Fibroblast of skin of back (primary cell): ENCODE measurements at places on chromosomes 1 and 21.

DNA sequence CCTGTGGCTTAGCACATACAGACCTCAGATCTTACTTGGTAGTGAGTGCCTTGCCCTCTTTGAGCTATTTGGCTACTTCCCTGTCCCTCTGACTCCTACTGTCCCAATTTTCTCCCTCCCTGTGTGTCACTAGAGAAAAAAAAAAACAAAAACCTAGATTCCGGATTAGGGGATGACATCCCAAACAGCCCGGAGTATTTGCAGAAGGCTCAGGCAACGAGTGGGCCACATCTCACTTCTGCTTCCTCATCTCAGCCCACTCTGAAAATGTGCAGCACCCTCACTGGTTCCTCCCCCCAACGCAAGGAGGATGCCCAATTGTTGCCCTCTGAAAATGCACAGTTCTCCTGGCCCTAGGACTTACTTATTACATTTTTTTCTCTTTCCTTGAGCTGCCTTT lies 4.9 kb downstream of the NHLH1 start:
- no peak for DNase-seq

DNA sequence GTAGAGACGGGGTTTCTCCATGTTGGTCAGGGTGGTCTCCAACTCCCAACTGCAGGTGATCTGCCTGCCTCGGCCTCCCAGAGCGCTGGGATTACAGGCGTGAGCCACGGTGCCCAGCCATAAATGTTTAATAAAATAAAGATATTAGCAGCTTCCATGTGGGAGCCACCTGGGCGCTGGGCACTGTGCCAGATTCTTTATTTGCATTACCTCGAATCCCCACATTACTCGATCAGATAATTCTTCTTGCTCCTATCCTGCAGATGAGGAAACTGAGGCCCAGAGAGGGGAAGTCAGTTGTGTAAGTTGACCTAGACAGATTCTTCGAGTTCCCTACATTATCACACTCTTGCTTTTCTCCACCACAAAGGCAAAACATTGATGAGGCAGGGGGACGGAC lies 24.9 kb upstream of the TENT5B start:
- no peak for DNase-seq

DNA sequence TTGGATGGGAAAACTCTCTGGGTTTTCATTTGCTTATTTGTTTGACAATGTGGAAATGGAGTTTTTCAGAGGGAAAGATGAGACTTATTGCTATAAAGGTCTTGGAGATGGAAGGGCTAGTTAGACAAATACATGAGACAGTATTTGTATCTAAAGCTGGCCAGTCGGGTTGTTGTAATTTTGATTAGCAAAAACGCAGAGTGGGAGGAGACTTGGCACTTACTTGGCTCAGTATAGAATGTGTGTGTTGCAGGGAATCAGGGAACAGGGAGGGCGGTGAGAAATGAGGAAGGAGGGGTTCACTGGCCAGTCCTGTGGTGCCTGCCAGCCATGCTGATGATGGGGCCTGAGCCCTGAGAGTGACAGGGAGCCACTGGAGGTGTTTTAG lies 6.0 kb upstream of the FOXE3 start:
- DNase-seq: no peak

- DNase-seq: no peak
These were observed 13.6 kb upstream of the GPR137B start for GRCh38 chr1:236128646-236129178.

DNA sequence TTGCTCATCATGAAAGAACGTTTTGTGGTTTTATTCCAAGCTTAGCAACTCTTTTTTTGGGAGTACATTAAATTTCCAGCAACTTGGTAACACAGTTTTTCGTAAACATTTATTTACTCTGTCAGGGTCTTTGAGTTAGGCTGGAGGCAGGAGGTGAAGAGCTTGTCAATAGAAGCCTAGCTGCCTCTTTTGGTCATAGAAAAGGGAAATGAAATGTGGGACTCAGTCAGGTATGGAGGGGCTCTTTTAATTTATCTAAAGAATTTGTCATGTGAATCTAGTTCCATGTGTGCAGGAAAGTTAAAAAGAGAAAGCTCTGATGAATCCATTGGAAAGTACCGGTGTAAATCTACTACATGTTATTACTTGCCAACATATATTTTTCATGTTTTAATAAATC lies 45.9 kb upstream of the PRMT6 start:
- no peak for DNase-seq

- DNase-seq: no peak
These were observed 491.2 kb upstream of the ZRANB2 start for GRCh38 chr1:71572038-71572437.

DNA sequence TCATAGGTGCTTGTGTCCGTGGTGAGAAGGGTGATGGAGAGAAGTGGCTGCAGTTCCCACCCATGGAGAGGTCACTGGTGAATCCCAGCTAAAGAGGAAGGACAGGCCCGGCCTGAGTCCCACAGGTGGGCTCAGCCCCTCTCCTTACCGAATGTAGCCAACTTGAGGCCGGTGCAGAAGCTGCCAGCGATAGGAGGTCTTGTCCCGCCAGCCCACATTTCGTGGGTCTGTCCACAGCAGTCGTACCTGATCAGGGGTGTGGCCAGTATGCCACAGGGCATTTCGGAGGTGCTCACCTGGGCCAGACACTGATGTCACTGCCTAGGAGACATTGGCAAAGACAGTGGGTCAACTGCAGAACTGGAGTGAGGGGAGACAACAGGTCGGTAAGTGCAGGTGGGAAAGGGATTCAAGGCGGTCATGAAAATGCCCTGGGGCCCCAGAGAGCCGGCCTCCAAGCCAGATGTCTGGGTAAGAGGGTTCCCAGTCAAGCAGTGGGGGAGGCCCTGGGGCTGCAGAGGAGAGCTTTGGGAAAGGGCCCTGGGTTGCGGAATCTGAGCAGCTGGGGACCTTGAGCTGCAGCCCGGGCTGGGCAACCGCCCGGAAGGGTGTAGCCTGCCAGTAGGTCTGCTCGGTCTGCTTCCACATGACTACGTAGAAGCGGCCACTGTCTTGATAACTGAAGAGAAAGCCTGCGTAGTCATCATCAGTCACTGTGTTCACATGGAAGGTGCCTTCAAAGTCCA lies 10.6 kb downstream of the THBS3 start:
- DNase-seq: no peak

DNA sequence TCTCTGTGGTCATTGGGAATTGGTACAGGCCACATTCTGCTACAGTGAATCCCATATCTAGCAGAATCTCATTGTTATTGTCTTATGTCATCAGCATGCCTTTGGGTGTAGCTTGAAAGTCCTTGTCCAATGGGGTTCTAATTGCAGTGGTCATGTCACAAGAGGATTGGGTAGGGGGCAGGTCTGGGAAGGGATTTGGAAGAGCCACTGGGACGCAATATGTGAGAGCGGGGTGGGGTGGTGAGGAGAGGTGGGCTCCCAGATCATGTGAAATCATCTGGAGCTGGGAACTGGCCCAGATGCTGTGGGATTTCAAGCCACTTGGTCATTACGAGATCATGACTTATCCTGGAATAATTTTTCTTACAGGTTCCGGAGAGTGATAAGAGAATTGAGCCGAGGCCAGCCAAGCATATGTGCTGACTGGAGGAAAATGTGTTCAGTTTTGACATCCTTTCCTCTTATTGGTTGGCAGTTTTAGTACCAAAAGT lies 16.3 kb downstream of the CNIH3 start:
- peak; percentile 82 for DNase-seq

- DNase-seq: no peak
These were observed 18.1 kb upstream of the TSPEAR start for GRCh38 chr21:44729336-44730027.

GRCh38 chr1:12204140-12204539 lies 25.7 kb upstream of the VPS13D start:
- no peak for DNase-seq

DNA sequence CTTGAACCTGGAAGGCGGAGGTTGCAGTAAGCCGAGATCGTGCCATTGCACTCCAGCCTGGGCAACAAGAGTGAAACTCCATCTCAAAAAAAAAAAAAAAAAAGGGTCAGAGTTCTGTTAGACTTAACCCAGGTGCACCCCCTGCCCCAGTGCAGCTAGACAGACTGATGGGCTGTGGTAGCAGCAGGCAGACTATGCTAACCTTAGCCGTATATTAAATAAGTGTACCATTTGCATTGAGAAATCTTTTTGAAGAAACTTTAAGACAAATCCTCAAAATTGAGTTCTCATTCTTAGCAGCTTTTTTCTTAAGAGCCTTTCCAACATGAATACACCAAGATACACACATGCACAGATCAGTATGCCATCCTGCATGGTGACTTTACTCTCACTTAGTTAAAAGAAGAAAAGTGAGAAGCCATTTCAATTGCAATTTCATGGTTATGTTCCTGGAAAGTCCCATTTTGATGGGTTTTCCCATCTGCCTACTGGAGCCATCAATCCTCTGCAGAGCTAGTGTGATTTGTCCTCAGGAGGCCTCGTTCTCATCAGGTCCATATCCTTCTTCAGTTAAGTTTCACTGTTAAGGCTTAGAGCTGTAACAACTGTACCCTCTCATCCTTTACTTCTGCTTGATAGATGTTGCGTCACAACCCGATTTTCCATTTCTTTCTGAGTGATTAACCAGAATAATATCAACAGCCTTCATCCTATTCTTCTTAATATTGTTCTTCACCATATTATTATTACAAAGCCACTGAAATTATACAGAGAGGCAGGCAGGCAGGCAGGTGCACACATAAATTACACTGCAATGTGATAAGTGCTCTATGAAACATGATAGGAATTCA lies 7.3 kb downstream of the FCRLB start:
- DNase-seq: no peak

- DNase-seq: no peak
These were observed 13.7 kb upstream of the TMEM51 start for GRCh38 chr1:15139654-15140350.

DNA sequence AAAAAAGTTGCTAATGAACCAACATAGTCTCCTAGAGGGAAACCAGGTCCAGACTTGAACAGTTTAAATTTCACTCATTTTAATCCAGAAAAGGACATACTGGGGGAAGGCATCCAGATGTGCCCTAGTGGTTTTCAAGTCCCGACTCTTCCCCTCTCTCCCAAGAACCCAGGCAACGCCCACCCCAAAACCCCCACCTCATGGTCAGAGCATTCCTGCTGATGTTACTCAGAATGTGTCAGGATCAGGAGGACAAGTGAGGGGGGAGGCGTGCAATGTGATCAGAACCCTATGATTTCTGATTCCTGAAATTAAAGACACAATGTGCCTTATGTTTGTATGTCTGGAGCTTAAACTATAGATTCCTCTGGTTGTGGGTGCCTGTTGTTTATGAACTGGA lies 1.6 kb upstream of the CTSK start:
- DNase-seq: peak; percentile 79

GRCh38 chr1:53600001-53600400 lies 139.0 kb downstream of the GLIS1 start:
- no peak for DNase-seq

DNA sequence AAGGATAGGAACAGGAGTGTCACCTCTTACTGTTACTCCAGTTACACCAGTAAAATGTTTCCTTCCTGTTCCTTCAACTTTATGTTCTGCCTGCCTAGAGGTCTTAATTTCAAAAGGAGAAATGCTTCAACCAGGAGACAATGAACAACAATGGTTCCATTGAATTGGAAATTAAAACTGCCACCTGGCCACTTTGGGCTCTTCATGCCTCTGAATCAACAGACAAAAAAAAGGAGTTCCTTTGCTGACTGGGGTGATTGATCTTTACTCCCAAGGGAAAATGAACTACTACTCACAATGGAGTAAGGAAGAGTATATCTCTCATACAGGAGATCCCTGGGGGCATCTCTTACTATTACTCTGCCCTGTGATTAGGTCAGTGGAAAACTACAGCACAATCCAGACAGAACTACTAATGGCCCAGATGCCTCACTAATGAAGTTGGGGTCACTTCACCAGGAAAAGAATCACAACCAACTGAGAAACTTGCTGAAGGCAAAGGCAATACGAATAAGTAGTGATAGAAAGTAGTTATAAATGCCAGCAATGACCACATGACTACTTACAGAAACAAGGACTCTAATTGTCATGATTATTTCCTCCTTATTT lies 76.6 kb upstream of the PRDX6 start:
- no peak for DNase-seq

DNA sequence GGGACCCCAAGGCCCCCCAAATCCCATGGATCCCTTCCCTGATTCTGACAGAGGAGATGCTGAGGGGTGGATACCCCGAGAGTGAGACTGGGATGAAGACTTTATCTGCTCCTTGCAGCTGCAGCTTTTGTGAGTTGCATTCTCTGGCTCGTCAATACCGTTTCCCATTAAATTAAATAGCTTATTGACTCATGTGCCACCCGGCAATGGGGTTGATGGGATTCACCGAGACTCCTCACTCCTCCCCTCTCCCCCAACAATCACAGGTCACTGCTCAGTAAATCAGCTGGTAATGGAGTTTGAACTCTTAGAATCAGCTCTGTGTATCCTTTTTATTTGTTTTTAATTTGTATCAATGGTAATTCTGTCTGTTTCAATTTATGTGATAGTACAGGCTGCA lies 337.5 kb upstream of the PLXNA2 start:
- DNase-seq: no peak

DNA sequence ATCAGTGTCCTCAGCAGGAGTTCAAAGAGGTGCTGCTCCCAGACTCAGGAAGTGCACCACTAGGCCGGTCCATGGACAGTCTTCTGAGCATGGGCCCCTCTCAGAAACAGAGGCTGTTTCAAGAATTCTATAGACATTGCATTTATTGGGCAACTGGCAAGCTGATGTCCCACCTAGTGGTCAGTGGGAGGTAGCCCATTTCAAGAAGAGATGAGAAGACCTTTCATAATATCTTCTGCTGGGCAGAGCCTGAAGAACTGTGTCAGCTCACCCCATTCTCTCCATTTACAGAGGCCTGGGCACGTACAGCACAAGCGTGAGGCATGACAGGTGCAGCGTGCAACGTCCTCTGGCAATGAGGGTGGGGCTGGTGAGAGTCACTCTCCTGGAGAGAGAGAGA lies 216.0 kb downstream of the DYRK1A start:
- peak; percentile 71 for DNase-seq

DNA sequence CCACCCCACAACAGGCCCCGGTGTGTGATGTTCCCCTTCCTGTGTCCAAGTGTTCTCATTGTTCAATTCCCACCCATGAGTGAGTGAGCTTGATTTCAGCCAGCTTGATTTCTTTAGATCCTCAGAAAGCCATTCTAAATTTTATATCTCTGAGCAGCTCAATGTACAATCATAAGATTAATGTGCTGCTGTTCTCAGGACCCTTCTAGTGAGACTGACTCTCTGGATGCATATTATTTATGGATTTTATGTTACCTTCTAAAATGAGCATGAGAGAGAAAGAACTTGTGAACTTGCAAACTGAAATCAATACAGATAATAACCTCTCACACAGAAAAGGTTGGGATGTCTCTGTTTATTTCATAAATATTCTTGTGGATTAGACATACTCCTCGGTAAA lies 1133.5 kb upstream of the TMPRSS15 start:
- no peak for DNase-seq

GRCh38 chr1:228118040-228118439 lies 8.9 kb upstream of the MRPL55 start:
- DNase-seq: no peak
